ENCODE measurements at places on chromosomes 2 and 18.
A peak's percentile ranks its signal among the peaks of the same experiment; 100 is the strongest.

- no peak for ATAC-seq
Observed at GRCh38 chr2:237182422-237183123, 96.9 kb downstream of the COPS8 start.

GRCh38 chr2:14975381-14975780 lies 342.9 kb downstream of the LRATD1 start:
- peak; percentile 31 for ATAC-seq

- ATAC-seq: no peak
Observed at GRCh38 chr2:172777431-172777830, 41.8 kb downstream of the RAPGEF4 start.

GRCh38 chr2:219490186-219490585 lies 8.5 kb upstream of the GMPPA start:
- no peak for ATAC-seq

DNA sequence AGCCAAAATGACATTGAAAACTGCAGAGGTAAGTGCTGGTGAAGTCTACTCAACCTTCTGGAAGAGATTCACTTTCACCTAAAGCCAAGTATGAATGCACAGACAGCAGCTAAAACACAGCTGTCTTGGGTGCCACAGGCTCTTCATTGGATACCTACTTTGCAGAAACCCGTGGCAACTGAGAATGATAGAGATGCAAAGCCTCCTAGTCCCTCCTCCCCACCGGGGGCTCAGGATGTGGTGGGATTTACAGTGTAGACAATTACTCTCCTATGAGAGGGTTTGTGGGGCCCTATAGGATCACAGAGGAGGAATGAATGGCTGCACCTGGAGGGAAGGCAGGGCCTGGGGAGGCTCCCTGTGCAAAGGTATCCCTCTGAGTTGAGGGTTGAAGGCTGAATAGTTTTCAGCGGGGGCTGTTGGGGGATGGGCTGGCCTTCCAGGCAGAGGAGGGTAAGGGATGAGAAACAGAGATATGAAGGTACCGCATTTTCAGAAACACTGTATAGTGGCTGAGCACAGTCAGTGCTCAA lies 131.6 kb downstream of the RNF144A start:
- no peak for ATAC-seq

DNA sequence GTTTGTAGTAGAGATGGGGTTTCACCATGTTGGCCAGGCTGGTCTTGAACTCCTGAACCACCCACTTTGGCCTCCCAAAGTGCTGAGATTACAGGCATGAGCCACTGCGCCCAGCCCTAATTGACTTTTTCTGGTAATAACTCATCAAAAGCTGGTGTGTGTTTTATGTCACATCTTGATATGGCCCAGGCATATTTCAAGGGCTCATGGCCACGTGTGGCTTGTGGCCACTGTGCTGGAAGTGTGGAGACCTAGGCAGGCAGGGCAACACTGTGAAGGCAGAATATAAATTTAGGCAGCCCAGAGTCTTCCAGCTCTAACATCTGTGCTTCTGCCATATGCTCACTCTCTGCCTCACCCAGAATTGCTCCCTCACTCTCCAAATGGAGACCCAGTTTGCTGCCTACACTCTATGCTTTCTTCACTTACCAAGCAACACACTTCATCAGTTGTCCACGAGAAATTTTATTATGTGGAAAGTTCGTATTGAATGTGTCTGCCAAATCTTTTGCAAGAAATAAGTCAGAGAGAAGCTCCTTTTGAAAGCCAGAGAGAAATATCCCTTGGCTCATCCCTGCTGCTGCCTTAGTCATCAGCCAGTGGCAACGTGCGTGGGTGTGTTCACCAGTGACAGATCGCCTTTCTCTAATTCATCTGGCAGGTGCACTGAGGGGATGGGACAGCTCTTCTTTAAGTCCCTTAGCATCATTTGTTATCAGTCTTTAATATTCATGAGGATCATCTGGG lies 129.4 kb upstream of the CXCR4 start:
- peak; percentile 53 for ATAC-seq

GRCh38 chr18:13163167-13163927 lies 55.2 kb upstream of the LDLRAD4 start:
- ATAC-seq: no peak

- no peak for ATAC-seq
Observed at GRCh38 chr2:36530983-36531354, 67.0 kb downstream of the FEZ2 start.

DNA sequence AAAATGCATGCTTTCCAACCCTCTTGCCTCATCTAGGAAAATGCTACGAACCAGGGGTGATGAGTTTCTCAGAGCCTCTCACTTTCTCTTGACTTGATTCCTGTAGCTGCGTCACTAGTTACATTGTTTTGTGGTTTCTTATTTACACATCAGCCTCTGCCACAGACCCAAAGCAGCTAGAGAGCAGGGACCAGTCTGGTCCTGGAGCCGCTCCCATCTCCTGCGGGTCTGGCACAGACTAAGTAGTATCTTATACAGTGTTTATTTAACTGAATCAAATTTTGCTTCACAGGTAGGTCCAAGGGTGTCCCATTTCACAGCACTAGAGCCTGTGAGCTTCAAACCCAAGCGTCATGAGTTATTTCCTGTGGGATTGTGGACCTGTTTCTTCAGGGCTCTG lies 310.5 kb downstream of the MYCN start:
- no peak for ATAC-seq

DNA sequence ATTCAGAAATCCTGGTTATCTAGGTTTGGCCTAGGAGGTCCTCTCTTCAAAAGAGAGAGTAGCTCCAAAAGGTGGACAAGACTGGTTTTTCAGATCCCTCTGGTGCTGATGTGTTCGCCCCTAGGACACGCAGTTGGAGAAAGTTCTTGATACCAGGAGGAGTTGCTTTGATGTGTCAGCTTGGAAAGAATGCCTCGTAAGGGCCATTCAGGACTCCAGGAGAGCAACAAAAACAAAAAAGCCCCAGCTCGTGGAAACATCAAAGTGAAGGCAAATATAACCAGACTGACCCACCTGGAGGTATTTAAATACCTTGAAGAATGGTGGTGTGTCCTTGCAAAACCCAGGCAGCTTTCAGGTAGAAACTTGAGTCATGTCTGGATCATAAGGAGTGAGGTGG lies 12.5 kb upstream of the LBH start:
- no peak for ATAC-seq

DNA sequence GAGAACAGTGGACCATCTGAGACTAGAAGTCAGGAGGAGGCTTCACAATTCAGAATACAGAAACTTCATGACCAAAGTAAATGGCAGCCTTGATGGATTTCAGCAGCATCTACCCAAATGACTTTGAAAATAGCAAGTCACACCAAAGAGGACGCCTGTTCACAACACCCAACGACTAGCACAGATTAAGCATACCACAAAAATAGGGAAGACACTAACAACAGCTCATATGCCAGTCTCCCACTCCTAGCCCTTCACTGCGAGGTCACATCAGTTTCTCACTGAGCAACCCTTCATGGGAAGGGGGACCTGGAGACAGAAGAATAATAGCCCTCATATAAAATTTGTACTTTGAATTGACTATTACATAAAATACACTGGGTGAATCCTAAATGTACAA lies 228.4 kb upstream of the SLC39A10 start:
- ATAC-seq: no peak

DNA sequence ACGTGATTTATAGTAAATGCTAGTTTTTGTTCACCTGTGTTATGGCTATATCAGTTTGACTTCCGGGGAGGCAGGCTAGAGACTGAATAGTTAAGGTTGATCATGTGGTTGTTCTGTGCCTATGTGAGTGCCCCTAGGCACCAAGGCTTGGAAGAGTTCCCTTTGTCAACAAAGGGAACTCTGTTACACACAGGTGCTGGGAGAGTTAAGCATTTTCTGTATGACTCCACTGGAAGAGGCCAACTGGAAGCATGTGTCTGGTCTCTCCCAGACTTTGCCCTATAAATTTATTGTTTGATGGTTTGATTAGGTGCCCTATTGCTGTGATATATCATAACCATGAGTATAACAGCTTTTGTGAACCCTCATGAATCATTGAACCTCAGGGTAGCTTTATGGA lies 63.8 kb downstream of the ARL6IP6 start:
- ATAC-seq: no peak

- no peak for ATAC-seq
Observed at GRCh38 chr18:55486936-55487335, 101.1 kb downstream of the TCF4 start.

DNA sequence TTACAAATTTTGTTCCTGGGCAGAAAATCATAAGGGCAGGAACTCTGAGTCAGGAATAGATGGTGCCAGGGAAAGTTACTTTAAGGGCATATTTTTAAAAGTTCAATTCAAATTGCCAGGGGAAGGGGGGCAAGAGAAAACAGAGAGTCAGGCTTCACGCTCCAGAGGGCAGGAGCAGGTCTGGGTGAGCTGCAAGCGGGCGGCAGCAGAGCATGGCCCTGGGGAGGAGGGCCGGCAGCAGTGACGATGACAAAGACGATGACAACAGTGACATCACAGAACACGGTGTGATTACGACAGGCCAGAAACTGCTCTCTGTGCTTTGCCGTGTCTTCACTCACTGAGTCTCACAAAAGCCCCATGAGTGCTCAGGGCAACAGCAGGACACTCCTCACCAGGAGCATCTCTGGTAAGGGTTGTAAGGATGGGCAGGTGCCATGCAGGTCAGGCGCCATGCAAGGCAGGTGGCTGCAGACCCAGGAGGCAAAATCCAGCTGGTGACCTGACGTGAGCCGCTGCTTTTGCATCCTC lies 23.3 kb downstream of the CHST10 start:
- ATAC-seq: no peak

DNA sequence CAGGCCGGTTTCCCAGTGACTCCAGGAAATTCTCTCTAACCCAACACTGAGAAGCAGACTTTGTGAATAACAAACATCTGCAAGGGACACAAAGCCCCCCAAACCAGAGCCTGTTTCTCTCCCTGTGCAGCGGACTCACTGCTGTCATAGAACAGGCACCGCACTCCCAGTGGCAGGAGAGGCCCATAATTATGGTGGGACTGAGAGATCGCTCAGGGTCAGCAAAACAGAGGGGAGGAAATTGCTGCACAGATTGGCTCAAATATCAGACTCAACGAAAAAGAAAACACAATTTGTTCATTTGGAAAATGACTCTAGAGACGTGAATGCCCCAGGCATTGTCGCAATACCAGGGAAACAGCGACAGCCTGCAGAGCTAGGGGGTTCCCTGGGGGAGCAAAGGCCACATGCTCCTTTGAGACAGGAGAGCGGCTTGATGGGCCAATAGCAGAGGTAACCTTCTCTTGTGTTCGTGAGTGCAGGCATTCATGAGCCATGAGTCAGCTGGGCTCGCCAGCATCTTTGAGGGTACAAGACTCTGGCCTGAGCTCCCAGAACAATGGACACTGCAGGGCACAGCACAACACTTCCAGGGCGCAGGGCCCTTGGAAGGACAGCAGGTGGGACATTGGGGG lies 143.3 kb upstream of the KLHL29 start:
- ATAC-seq: no peak

- no peak for ATAC-seq
Observed at GRCh38 chr2:88489181-88489580, 36.7 kb upstream of the FOXI3 start.

GRCh38 chr2:8489751-8490150 lies 192.1 kb upstream of the ID2 start:
- no peak for ATAC-seq

DNA sequence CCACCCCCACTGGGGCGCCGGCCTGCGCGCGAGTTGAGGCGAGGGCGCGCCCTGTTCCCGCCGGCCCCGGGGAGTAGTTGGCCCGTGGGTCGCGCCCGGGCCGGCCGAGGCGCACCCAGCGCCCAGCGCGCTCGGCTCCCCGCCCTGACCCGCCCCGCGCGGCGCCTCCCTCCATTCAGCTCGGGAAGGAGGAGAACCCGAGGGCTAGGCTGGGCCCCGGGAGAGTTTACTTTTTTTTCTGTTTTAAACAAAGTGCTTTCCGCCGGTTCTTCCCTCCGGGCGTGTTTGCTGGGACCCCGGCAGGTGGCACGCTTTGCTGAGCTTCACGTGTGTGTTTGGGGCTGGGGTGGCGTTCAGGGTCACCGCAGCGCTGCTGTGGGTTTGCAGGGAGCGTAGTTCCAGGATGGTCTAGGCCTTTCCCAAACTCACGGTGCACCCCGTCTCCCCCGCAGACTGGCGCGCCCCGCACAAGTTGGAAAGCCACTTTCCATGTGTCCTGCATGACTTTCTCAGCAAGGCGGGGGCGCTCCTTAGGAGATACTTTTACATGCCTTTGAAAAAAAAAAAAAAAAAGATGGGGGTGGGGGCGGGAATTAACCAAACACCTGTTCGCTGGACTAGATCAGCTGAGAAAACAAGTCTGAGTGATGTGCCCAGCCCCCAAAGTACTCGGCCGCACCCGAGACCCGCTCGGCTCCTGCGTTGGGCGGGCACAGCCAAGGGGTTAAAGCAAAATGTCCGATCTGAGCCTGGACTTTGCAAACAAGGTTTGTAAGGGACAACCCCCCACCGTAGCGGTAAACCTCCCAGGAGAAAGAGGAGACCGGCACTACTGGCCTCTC lies 825 bp downstream of the ITGA6 start:
- peak; percentile 55 for ATAC-seq

GRCh38 chr2:172101821-172102390 lies 794 bp downstream of the DLX2 start:
- peak; percentile 8 for ATAC-seq

DNA sequence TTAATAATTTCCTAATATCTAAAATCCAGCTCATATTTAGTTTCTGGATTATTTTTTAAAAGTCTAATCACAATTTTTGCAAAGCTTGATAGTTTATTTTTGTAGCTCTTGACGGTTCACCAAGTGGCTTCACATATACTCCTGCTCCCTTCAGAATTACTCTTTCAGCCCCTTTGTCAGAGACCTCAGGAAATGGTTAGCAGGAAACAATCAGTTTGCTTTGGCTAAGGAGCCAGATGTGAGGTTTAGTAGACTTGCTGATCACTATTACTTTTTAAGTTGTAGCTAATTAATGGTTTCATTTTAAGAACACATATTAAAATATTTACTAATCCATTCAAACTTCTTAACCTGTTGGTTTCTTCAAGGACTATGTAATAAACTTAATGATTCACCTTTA lies 2.3 kb downstream of the RBBP8 start:
- no peak for ATAC-seq

- no peak for ATAC-seq
Observed at GRCh38 chr2:64781711-64782390, 128.1 kb upstream of the SERTAD2 start.

- no peak for ATAC-seq
Observed at GRCh38 chr18:10169064-10169562, 255.3 kb downstream of the VAPA start.

DNA sequence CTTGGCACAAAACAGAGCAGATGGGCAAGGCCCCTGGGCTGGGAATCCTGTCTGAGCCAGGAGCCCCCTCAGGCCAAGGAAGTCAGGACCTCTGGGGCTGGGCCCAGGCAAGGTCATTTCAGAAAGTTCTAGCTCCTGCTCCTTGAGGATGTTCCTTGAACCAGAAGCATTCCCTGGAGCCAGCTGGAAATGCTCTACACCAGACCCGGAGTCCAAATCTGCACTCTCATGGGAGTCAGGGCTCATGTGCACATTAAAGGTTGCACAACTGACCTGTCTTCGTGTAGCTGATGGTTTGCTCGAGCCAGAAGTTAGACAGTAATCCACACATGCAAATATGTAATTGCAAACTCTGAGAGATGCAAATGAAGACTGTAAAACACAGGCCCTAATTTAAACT lies 18.0 kb downstream of the PARD6G start:
- ATAC-seq: no peak

GRCh38 chr18:9521770-9522169 lies 46.5 kb downstream of the RALBP1 start:
- no peak for ATAC-seq
